GM12878 (cell line): ENCODE measurements at places on chromosomes 3 and 15. TPM values are rescaled to one million over a fixed set of nuclear protein-coding genes. Genes with fewer than 3 reads are reported as not detected.

- DNase-seq: no peak
Measured at GRCh38 chr3:17204049-17204650, 319.4 kb downstream of the PLCL2 start.

- DNase-seq: no peak
Measured at GRCh38 chr3:186277268-186277909, 84.6 kb downstream of the DGKG start.

CFAP20DC gene
- total RNA-seq: 1.8 and 2.0 TPM in 2 replicates

ADAMTS17 gene
- 0.15 TPM in 1 of 2 replicates, not detected in the other for total RNA-seq
